ENCODE measurements at places on chromosomes 7 and 10.

GRCh38 chr7:9407816-9408215 lies 974.4 kb downstream of the NXPH1 start:
- H3K27ac ChIP-seq, result no peak overlapping the region
- no peaks in the 10 kb centered on the region for H3K4me1 ChIP-seq
- H3K27me3 ChIP-seq, result no peaks in the 10 kb centered on the region
- H3K36me3 ChIP-seq, result no peaks in the 10 kb centered on the region
- no peak overlapping the region for H3K4me3 ChIP-seq

DNA sequence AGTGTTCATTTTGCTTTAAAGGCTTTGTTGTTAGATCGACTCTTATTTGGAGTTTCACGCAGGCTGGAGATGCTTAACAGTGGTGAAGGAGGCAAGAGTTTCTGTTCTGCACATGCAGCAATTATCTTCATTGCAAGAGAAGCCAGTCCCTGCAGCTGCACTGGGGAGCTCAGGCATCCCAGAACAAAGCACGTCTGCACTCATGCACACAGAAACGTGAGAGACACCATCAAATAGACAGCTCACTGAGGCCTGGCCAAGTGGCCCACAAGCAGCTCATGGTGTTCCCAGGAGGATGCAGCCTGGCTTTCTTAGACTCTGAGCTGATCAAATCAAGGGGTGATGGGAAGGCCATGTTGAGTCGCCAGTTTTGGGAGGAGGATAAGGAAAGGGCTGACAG lies 246.1 kb downstream of the CREB5 start:
- no peak overlapping the region for H3K27ac ChIP-seq
- H3K36me3 ChIP-seq, result no peaks in the 10 kb centered on the region
- no peak overlapping the region for H3K4me3 ChIP-seq

GRCh38 chr10:62373639-62373994 lies 552 bp upstream of the ZNF365 start:
- no peak overlapping the region for H3K27ac ChIP-seq
- H3K36me3 ChIP-seq, result no peaks in the 10 kb centered on the region
- H3K27me3 ChIP-seq, result no peaks in the 10 kb centered on the region
- H3K4me1 ChIP-seq, result no peaks in the 10 kb centered on the region

DNA sequence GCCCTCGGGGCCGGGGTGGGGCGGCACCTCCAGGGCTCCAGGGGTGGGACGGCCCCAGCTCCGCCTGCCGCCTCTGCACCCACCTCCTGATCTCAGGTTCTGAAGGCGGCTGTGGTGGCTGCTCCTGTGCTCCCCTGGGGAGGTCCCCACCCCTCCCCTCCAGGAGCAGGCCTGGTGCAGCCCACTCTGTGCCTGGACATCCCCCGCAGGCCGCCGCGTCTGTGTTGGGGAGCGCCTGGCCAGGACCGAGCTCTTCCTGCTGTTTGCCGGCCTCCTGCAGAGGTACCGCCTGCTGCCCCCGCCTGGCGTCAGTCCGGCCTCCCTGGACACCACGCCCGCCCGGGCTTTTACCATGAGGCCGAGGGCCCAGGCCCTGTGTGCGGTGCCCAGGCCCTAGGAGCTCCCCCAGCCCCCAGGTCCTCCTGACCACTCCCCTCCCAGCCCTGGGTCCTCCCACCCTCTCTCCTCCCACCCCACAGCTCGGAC lies 5.5 kb downstream of the CYP2W1 start:
- no peaks in the 10 kb centered on the region for H3K27me3 ChIP-seq
- peaks cover 3% of the 10 kb centered on the region for H3K4me1 ChIP-seq

DNA sequence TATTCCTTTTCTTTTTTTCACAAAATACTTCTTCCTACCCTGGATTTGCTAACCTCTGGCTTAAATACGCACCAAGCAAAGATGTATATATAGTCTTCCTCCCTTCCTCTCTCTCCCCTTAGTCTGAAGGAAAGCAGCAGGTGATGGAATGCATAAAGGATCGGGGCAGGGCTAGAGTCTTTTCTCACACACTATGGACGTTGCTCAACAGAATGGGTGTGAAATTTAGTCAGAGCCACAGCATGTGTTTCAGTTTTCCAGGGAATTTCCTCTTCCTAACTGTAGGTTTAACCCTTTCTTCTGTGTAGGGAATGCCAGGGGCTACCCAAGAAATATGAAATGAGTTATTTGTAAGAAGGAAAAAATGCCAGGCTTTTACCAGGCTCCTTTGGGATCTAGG lies 71.4 kb upstream of the NFKB2 start:
- no peak for DNase-seq
- H3K4me1 ChIP-seq, result no peaks in the 10 kb centered on the region
- no peaks in the 10 kb centered on the region for H3K36me3 ChIP-seq
- no peaks in the 10 kb centered on the region for H3K27me3 ChIP-seq
- no peak overlapping the region for H3K27ac ChIP-seq

DNA sequence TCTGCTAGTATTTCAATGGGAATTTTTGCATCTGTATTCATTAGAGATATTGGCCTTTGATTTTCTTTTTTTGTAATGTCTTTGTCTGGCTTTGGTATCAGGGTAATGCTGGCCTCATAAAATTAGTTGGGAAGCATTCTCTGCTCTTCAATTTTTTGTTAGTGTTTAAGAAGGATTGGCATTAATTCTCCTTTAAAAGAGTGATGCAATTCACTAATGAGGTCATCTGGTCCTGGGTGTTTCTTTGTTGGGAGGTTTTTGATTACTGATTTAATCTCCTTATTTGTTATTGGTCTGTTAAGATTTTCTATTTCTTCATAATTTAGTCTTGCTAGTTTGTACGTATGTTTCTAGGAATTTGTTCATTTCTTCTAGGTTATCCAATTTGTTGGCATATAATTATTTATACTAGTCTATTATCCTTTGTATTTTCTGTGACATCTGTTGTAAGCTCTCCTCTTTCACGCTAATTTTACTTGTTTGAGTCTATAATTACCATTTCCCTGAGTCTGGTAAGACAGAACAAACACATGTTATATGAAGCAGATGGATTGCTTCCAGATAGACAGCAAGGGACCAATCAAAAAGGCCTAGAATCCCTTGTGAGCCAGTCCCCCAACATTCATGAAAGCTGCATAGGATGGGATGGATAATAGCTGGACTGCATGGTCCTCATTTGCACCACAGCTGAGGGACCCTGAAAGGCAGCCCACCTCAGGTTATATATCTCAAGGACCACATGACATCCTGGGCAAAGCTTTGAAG lies 54.4 kb downstream of the MTPAP start:
- H3K4me3 ChIP-seq, result no peak overlapping the region
- no peaks in the 10 kb centered on the region for H3K36me3 ChIP-seq
- no peak overlapping the region for H3K27ac ChIP-seq
- DNase-seq, result no peak

DNA sequence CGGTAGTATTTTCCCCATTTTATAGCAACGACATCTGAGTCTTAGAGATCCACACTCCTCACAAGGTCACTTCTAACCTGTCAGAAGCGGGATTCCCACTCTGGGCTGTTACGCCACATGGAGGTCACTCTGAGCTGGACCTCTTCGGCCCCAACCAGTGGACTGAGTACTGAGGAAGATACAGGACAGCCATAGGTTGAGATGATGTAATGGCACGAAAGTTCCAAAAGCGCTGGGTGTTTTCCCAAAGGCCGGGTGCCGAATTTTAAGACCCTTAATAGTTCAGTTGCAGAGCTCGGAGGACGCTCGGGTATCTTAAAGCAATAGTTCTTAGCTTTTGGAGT lies 699 bp downstream of the GHITM start:
- peak overlapping the region; percentile 69 for H3K27ac ChIP-seq
- peaks cover 24% of the 10 kb centered on the region for H3K36me3 ChIP-seq
- peak overlapping the region; percentile 96 for H3K4me3 ChIP-seq
- peaks cover 15% of the 10 kb centered on the region for H3K4me1 ChIP-seq

DNA sequence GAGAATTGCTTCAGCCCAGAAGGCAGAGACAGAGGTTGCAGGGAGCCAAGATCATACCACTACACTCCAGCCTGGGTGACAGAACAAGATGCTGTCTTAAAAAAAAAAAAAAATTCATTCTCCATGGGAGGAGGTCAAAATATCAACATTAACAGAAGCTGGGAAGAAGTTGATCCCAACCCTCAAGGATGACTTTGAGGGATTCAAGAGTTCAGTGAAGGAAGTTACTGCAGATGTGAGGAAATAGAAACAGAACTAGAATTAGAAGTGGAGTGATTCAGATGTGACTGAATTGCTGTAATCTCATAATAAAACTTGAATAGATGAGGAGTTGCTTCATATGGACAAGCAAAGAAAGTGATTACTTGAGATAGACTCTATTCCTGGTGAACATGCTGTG lies 19.7 kb upstream of the RPEL1 start:
- H3K4me1 ChIP-seq, result no peaks in the 10 kb centered on the region
- no peaks in the 10 kb centered on the region for H3K36me3 ChIP-seq
- H3K27me3 ChIP-seq, result no peaks in the 10 kb centered on the region
- no peak overlapping the region for H3K4me3 ChIP-seq

GRCh38 chr7:98341106-98341505 lies 59.6 kb downstream of the BRI3 start:
- no peak for DNase-seq
- H3K27ac ChIP-seq, result no peak overlapping the region
- no peaks in the 10 kb centered on the region for H3K36me3 ChIP-seq
- H3K4me1 ChIP-seq, result no peaks in the 10 kb centered on the region

GRCh38 chr7:31735991-31736982 lies 49.3 kb downstream of the PPP1R17 start:
- no peak overlapping the region for H3K27ac ChIP-seq
- no peaks in the 10 kb centered on the region for H3K36me3 ChIP-seq
- no peaks in the 10 kb centered on the region for H3K27me3 ChIP-seq
- H3K4me1 ChIP-seq, result no peaks in the 10 kb centered on the region
- no peak overlapping the region for H3K4me3 ChIP-seq

GRCh38 chr10:92972066-92972870 lies 88.3 kb upstream of the CYP26C1 start:
- H3K4me3 ChIP-seq, result no peak overlapping the region
- H3K27me3 ChIP-seq, result no peaks in the 10 kb centered on the region
- H3K4me1 ChIP-seq, result no peaks in the 10 kb centered on the region
- H3K27ac ChIP-seq, result no peak overlapping the region
- peak; percentile 52 for DNase-seq

DNA sequence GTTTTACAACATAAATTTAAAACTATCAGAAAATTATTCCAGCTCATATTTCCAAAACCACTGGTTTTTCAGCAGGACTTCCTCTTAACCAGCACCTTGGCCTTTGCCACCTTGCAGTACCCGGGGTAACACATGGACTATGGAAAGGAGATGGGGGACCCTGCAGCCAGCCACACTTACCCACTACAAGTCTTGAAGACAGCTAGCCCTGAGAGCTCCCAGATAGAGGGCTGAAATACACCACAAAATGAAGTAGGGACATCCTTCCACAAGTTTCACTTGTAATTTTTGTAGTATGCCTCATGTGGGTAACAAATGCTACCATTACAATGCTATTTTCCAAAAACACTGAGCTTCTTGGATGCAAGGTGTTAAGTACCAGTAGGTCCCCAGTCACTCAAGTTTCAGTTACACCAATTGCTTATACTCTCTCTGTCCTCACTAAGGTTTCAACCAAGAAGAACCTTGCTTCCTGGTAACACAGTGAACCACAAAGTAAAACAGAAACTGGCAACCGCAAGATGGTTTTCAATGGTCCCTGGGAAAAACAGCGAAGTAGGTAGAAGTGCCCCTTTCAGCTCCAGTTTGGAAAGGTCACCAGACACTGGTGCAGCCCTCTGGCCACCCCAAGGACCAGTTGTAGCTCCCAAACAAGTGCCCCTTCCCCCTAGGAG lies 110.9 kb downstream of the SGMS1 start:
- no peak for DNase-seq
- no peaks in the 10 kb centered on the region for H3K36me3 ChIP-seq
- peaks cover 44% of the 10 kb centered on the region for H3K4me1 ChIP-seq
- H3K4me3 ChIP-seq, result no peak overlapping the region
- H3K27me3 ChIP-seq, result no peaks in the 10 kb centered on the region
- H3K27ac ChIP-seq, result peak overlapping the region; percentile 22

DNA sequence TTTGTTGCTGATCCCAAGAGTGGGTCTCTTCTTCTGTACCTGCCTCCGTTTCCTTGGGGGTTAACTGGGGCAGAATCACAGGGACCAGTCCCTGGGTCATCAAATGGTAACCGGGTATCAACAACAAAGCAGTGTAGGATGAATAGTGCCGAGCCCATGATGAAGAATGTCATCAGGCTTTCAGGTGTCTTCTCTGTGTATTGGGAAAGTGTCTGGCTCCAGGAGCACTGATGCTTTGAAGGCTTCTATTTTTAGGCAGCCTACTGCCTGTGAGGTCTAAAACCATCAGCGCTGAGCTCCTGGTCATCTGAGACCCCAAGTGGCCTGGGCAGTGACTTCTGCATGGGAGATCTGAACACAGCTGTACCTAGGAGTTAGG lies 48.2 kb upstream of the SHH start:
- no peak overlapping the region for H3K4me3 ChIP-seq
- DNase-seq, result no peak
- H3K27me3 ChIP-seq, result no peaks in the 10 kb centered on the region

DNA sequence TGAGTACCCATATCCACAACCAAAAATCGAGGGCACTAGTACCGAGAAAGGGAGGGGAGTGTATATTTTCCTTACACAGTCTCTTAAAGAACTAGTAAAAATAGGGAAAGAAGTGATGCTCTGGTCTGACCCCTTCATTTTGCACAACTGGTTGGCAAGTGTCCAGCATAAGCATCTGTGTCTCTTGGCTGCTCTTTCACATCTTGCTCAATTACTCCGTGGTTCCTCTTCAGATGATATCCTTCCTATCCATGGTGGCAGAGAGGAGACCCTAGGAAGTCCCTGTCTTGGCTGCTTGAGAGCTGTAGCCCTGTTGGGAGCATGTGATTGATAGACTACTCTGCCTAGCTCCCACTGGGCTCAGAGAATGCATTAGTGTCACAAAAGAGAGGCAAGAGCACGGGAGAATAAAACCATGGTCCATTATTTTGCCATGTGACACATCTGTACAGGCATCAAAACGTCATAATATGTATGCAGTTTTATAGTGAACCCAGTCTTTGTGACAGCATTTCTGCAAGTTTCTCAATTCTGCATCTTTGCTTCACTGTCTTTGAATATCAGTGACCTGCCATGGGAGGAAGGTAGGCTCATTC lies 111.8 kb upstream of the ANKRD1 start:
- H3K27ac ChIP-seq, result no peak overlapping the region
- H3K27me3 ChIP-seq, result no peaks in the 10 kb centered on the region
- H3K4me3 ChIP-seq, result no peak overlapping the region
- no peak for DNase-seq
- H3K36me3 ChIP-seq, result no peaks in the 10 kb centered on the region
- no peaks in the 10 kb centered on the region for H3K4me1 ChIP-seq

GRCh38 chr7:96921771-96922170 lies 83.6 kb upstream of the DLX6 start:
- no peak overlapping the region for H3K27ac ChIP-seq
- H3K4me1 ChIP-seq, result no peaks in the 10 kb centered on the region
- no peak overlapping the region for H3K4me3 ChIP-seq
- no peaks in the 10 kb centered on the region for H3K27me3 ChIP-seq
- no peak for DNase-seq

GRCh38 chr7:106757846-106758245 lies 96.9 kb upstream of the CCDC71L start:
- H3K4me1 ChIP-seq, result no peaks in the 10 kb centered on the region
- no peaks in the 10 kb centered on the region for H3K36me3 ChIP-seq
- H3K4me3 ChIP-seq, result no peak overlapping the region
- DNase-seq, result no peak

GRCh38 chr7:2812831-2813230 lies 31.3 kb downstream of the GNA12 start:
- no peaks in the 10 kb centered on the region for H3K36me3 ChIP-seq
- DNase-seq, result no peak
- peaks cover 6% of the 10 kb centered on the region for H3K4me1 ChIP-seq
- no peak overlapping the region for H3K27ac ChIP-seq

All from liver (tissue), 10 donors.